ENCODE measurements at places on chromosomes 4 and X.

DNA sequence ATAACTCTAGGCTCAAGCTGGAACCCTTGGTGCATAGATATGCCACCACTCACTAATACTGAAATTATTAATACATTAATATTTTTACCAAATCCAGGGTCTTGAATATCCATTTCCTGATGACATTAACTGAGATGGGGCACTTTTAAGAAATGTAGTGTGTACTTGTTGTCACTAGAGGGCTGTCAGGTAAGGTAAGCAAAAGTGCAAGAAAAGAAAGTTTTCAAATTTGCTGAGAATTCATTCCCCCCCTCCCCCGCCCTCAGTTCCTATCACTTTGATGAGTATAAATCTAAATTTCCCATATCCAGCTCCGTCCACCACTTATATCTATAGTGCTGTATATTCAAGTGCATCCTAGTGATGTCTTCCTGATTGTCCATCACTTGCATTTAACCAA lies 20.5 kb upstream of the WDR44 start:
- DNase-seq = no peak

- no peak for DNase-seq
These were observed 5.2 kb downstream of the TNIP2 start for GRCh38 chr4:2750719-2751605.

- DNase-seq = no peak
These were observed 47.8 kb downstream of the BEX3 start for GRCh38 chrX:103423955-103424638.

GRCh38 chr4:42865572-42866189 lies 26.8 kb upstream of the GRXCR1 start:
- no peak for DNase-seq

DNA sequence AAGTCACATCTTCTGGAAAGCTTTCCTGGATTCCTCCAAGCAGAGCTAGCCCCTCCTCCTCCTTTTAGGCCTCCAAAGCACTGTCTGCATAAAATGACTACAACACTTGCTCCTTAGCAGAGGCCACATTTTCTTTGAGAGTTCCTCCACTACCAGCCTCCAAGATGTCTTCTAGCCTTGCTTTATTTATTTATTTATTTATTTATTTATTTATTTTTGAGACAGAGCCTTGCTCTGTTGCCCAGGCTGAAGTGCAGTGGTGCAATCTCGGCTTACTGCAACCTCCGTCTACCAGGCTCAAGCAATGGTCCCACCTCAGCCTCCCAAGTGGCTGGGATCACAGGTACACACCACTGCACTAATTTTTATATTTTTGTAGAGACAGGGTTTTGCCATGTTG lies 4.6 kb upstream of the GPC4 start:
- no peak for DNase-seq

DNA sequence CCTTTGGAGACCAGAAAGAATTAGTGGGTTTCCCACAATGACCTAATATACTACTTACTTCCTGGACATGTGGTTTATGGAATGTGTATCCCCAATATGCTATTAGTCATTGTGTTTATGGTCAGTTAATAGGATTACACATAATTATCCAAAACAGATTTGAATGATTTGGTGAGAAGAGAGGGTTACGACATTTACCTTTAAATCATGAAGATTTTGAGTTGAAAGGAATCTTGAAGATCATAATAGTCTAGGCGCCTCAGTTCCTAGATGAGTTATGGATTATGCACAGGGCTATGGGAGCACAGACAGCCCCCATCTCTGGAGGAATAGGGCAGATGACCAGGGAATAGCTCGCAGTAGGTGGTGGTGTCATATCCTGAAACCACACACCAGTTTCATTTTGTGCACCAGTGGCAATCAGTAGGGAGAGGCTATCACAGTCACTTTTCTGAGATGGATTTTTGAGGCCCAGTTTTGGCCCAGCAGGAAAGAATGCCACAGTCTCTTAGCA lies 61.3 kb downstream of the SEPTIN11 start:
- no peak for DNase-seq

- DNase-seq = no peak
These were observed 126.0 kb downstream of the F11 start for GRCh38 chr4:186392017-186392416.

DNA sequence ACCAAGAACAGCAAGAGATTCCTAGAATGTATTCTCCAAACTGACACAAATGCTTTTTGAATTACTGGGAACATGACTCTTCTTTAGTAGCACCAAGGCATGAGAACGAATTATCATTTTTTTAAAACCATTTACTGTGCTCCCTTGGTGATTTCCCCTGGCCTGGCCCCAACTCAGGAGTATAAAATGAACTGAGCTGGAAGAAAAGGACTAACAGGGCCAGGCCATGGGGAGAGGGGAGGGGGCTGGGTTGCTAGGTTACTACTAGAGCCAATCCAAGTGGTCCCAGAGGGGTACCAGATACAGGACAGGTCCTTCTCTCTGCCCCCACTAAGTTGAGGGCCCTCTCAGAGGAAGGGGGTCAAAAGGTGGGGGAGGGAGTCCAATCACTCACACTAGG lies 23.1 kb downstream of the SASH3 start:
- DNase-seq = no peak

- no peak for DNase-seq
These were observed 131.6 kb upstream of the MED14 start for GRCh38 chrX:40866893-40867292.

- no peak for DNase-seq
These were observed 84.4 kb downstream of the CFAP299 start for GRCh38 chr4:80419946-80420345.

DNA sequence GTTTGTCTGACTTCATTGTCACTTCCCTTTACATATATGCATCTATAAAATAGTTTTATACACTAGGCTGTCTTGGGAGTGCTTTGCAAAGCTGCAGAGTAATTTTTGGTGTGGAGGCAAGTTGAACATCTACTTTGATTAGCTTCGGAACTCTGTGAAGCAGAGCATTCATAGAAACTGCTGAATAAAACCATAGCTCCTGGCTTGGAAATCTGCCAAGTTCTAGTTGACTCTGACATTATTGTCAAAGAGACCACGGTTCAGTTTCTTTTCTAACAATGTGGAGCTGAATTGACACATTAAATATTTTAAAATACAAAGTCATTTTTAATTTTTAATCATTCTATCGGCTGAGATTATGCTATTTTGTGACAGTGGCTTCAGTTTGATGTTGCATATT lies 335.0 kb downstream of the BMPR1B start:
- no peak for DNase-seq
